T1000 (cell line): ENCODE measurements at places on chromosomes 13 and 19.

DNA sequence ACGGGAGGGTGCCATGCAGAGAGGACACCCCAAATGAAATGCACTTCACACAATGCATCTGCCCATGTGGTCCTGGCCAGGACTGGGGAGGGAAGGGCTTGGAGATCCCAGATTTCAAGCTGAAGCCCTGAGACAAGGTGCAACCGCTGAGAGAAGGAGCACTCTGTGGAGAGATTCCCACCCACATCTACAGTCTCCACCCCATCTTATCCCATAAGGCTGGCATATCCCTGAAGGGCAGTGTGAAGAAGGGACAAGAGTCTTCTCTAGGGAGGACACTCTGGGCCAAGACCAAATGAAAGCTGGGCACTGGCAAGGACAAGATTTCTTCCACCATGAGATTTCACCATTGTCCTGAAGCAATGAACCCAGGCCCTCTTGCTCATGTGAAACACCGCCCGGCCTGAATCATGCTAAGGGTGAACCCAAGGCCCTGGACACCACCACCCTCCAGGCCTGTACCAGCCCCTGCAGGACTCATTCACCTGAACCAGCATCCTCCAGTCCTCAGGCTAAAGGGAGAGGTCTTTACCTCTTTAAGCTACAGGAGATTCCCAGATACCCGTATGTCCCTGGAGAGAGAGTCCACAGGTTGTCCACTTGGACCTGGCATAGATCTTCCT is 20.5 kb downstream of the CEACAM4 start:
- DNase-seq = no peak

DNA sequence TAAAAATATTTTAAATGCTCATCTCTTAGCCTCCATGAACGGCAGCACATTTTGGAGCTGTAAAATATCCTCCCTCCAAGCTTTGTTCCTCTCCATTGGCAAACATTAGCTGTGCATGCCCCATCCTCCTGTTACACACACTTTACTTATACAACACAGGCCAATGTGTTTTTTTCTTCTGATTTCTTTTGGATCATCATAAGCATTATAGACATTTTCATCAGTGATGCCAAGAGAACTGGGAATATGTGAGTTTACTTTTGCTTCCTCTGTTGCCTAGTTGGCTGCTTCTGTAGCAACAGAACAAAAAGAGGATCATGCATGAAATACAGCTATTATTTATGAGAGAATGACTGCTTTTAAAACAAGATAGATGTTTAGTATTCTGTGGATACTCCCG is 142.6 kb downstream of the PCDH9 start:
- no peak for DNase-seq

DNA sequence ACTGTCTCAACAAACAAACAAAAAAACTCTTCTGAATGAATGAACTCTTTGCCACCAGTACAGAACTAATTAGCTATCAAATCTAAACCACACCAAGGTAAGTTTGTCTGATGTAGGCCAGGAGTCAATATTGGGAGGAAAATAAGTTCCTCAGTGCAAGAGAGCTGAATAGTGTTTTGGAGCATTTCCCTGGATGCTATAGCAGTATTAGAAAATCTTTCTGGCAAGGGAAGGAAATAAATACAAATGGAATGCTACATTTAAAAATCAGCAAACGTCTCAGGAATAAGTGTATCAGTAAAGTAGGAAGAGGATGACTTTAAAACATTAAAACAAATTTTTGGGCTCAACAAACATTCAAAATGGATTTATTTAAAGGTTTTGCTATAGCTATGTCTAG is 81.3 kb upstream of the TMTC4 start:
- DNase-seq = no peak

DNA sequence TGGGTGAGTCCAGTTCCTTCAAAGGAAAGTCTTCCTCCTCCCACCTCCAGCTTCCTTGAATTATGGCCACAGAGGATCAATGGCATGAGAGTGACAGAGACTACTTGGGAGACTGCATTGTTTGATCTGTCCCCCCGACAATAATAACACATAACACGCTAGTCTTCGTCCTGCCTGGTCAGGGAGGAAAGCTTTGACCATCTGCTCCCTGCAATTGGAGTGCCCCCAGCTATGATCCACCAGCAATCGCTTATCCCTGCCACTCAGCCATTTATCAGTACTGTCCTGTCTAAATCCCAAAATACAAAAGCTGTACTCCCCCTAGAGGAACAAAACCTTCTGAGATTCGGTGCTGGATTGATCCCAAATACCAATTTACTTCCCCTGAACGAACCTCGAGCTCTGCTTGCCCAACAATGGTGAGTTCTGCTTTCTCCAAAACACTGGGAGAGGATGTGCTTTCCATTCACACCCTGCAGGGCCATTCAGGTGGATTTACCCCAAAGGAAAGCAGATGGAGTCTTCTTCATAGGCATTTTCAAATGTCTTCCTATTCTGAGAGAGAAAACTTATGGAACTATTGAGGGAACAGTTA is 466.7 kb downstream of the TSHZ3 start:
- no peak for DNase-seq

- DNase-seq = no peak
Measured at GRCh38 chr19:49878744-49879070, 1.2 kb downstream of the TBC1D17 start.

GRCh38 chr13:43942286-43942685 is 62.6 kb downstream of the LACC1 start:
- no peak for DNase-seq

- DNase-seq = no peak
Measured at GRCh38 chr13:50788551-50789210, 54.8 kb downstream of the DLEU7 start.

- DNase-seq = no peak
Measured at GRCh38 chr13:20118268-20119140, 42.3 kb downstream of the GJA3 start.

GRCh38 chr13:101394605-101395004 is 21.7 kb downstream of the NALCN start:
- no peak for DNase-seq

DNA sequence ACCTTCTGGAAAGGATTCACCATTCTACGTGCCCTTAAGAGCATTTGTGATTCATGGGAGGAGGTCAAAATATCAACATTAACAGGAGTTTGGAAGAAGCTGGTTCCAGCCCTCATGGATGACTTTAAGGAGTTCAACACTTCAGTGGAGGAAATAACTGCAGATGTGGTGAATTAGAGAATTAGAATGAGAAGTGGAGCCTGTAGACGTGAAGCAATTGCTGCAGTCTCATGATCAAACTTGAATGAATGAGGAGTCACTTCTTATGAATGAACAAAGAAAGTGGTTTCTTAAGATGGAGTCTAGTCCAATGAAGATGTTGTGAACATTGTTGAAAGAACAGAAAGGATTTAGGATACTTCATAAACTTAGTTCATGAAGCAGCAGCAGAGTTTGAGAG is 129.1 kb downstream of the TNFRSF19 start:
- no peak for DNase-seq

- no peak for DNase-seq
Measured at GRCh38 chr13:86826232-86826631, 844.9 kb upstream of the SLITRK5 start.

DNA sequence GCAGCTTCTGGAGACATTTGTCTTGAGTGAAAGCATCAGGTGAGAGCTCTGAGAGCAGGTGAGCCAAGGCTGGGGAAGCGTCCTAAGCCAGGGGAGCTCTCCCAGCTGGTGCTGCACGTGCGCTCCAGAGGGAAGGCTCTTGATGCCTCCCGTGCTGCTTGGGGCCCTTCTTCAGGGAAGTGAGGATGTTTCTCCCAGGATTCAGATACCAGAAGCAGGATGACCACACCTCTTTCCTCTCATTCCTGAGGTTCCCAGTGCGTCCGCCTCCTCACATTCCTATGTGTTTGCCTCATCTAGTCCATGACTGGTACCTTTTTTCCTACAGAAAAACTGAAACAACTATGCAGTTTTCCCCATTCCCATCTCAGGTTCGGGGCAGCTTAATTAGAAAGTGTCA is 231.0 kb upstream of the IRS2 start:
- peak; percentile 86 for DNase-seq

DNA sequence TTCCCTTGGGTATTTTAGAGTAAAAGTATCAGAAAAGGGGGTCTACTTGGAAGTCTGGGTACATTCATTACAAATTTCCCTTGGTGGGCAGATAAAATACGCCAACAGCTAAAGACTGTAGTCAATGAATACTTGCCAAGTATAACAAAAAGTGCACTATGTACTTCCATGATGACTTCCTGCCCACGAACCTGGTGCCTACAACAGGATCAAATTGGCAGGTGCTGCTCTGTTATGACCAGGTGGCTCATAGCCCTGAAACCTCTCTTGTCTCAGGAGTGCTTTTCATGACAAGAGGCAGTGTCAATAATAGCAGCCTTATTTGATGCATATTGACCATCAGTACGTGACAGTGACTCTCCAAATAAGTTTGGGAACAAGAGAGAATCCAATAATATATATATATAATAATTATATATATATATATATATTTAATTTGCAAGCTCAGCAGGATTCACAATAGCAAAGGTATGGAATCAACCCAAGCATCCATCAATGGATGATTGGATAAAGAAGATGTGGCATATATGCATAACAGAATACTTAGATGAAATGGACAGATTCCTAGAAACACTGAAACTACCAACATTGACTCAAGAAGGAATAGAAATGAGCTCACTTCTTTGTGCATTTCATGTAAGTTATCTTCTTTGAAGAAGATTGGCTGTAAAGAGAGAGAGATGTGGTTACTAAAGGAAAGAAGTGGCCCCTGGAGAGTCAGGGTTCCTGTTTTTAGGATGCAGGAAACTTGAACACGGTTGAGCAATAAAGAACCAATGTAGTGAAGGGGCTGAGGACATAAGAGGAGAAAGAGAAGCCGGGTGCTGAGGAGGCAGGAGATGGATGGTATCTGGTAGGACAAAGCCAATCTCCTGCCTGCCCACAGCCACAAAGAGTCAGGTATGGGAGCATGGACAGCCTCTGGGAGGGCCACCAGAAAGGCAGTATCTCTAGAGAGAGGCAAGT is 52.0 kb upstream of the GTF2F2 start:
- DNase-seq = no peak

- DNase-seq = no peak
Measured at GRCh38 chr13:75870397-75870903, 234.3 kb downstream of the LMO7 start.

GRCh38 chr19:33527125-33527524 is 5.5 kb upstream of the PEPD start:
- DNase-seq = no peak

DNA sequence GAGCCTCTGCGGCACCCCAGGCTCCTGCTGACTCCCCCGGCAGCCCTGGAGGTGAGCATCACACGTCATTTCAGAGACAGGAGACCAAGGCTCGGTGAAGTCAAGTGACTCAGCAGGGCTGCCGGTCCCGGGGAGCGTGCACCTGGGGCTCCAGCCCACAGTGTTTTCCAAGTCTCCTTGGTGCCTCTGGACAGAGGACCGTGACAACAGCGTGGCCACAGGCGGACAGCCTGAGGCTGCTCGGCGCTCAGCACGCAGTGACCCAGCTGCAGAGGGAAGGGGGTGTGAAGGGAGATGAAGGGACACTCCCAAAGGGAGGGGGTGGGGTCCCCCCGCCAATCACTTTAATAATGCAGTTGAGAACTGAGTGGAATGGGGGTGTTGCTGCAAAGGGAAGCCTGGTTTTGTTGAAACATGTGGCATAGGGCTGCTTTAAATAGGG is 17.5 kb upstream of the ASPDH start:
- DNase-seq = no peak

GRCh38 chr13:102141625-102142472 is 260.0 kb downstream of the FGF14 start:
- DNase-seq = no peak

DNA sequence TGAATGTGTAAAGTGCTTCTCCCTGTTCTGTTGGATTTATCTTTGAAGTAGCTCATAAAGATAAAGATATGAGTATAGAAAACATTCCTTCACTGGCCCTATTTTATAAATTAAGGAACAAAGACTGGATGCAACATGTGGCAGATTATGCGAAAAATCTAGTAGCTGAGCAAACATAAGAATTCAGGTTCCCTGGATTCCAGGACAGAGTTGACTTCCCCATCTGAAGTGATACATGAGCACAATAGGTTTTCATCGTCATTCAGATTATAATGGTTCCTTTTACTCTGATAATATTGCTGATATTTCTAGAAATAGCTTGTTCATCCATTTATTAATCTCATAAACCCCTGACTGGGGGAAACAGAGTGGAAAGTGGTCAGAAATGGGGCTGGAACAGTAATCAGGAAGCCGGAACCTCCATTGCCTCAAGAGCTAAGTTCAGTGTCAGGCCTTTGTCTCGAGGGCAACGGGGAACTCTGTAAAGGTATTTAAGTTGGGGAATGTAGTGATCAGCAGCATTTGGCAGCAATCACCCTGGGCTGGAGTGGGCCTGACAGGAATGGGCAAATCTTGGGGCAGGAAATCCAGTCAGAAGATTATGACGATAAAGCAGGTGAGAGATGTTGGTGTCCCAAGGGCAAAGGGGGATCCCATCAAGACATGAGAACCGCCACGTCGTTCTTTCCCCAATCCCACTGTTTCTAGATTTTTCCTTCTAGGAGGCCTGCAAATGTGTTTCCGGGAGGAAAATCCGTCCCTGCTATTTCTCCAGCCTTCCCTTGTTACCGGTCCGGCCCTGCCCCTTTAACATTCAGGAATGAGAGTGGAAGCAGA is 232.5 kb upstream of the SERP2 start:
- no peak for DNase-seq

DNA sequence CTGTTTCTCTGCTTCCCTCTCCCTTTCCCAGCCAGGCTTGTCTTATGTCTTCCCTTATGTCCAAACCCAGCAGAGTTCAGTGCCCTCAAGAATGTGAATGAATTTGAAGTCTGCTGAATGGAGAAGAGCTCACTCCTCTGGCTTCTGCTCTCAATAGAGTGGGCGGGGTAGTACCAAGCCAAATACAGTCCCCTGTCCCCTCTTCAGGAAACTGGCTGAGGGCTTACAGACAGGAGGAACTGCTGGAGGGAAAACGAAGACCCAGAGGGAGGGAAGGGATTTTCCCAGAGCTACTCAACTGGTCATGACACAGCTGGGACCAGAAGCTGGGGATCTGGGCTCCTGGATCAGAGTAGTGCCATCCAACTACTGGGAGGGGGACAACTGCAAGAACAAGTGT is 32.9 kb upstream of the POU2F2 start:
- no peak for DNase-seq

GRCh38 chr13:93224535-93224934 is 2.1 kb upstream of the GPC6 start:
- no peak for DNase-seq

GRCh38 chr13:33281951-33282595 is 3.5 kb downstream of the STARD13 start:
- no peak for DNase-seq

DNA sequence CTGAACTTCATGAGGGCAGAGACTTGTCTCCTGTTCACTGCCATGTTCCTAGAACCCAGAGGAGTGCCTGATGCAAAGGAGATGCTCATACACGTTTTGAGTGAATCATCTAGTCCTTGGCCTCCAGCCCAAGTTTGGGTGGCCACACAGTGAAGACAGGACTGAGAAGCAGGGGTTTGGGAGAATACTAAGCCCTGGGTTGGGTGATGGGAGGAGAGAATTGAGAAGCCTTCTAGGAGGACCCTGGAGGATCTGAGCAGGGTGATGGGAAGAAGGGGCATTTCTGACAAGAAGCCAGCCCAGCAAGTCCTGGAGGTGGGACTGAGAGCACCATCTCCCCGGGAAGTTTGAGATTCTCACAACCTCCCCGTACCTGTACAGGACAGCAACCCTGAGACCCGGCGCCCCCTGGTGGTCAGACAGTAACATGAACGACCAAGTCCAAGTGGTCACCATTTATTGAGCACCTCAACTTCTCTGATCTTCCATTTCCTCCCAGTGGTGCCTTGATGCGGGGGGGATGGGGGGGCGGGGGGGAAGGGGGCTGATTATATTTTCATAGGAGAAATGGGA is 11.0 kb downstream of the CTU1 start:
- no peak for DNase-seq
